Activated CD4-positive, alpha-beta T cell treated with anti-CD3 and anti-CD28 coated beads for 36 hours (primary cell): ENCODE measurements at places on chromosomes 4 and X. TPM values are rescaled to one million over a fixed set of nuclear protein-coding genes. Genes with fewer than 3 reads are reported as not detected.
A peak's percentile ranks its signal among the peaks of the same experiment; 100 is the strongest.

DNA sequence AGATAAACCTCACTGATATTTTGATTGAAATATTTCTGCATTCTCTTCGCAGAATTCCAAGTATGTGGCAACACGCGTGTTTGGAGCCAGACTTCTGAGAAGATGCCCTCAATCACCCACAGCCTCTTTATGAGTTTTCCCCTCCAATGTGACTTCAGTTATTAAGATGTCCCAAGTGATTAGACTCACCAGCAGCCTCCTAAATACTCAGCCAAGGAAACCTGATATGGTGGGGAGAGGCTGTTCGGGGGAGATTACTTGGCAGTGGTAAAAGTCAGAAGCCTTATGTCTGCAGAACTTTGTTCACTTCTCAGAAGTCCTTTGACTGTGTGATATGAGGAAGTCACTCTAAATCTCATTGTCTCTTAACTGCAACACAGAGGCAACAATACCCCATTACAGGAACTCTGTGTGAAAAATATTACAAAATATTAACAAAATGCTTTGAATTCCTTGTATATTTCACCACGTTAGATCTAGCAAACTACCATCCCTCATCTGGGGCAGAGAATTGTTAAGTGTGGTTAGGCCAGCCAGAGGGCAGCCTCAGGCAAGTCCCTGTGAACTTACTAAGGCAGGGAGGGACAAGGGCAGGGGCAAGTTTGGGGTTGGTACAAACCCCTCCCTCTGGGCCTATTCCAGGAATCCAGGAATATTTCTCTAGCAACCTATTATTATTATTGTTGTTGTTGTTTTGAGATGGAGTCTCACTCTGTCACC lies 151.4 kb upstream of the USP9X start:
- H3K27me3 ChIP-seq: no peaks in the 10 kb centered on the region
- H3K4me3 ChIP-seq: peak overlapping the region; percentile 67
- no peak for DNase-seq

TNIP3 gene
- total RNA-seq: 4.8 TPM

DNA sequence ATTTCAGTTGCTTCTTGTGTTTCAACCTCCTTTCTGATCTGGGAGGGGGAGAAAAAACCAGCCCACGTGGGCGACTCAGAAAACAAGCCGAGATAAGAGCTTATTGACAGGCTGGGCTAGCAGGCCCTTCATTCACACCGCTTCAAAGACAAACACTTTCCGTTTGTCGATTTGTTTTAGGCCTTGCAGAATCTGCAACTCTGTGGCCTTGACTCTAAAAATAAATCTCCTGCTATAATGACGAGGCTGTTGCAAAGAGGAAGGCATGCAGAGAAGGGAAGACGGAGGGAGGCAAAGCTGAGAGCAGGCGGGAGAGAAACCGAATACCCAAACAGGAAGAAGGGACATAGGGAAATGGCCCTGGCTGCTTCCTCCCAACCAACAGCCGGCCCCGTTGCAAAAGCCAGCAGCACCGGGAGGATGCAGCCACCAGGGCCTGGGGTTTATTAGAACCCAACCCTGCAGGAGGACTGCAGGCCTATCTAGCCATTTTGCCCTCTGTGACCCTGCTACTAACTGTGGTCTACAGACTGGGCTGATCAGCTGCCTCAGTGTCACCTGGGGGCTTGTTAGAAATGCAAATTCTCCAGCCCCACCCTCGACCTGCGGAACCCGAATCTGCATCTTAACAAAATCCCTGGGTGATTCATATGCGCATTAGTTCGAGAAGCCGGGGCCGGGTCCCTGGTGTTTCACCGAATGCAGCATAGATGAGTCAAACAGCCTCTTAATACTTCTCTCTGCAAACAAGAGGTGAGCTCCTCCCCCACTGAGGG lies 325.5 kb downstream of the BCOR start:
- H3K4me3 ChIP-seq: peak overlapping the region; percentile 39
- H3K27ac ChIP-seq: peak overlapping the region; percentile 94
- DNase-seq: peak; percentile 84
- H3K36me3 ChIP-seq: no peaks in the 10 kb centered on the region
- H3K27me3 ChIP-seq: no peaks in the 10 kb centered on the region

ELOVL6 gene
- total RNA-seq: 10.2 TPM

DNA sequence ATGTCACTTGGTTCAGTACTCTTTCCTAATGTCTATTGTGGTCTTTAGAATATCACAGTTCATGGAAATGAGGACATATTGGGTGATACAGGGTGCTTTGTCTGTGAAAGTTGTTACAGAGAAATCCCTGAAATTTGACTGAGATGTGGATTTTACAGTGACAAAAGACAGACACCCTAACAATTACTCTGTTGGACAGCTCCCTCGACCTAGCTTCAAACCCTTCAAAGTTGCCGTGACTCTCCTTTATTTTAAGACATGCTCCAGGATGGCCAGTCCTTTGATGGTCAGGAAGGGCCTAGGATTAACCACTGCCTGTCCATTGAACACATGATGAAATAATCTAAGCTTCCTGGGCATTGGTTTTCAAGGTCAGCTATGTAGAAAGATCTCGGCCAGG lies 4.0 kb downstream of the DCX start:
- H3K36me3 ChIP-seq: no peaks in the 10 kb centered on the region
- no peak overlapping the region for H3K4me3 ChIP-seq
- H3K27ac ChIP-seq: no peak overlapping the region
- no peak for DNase-seq

GRCh38 chrX:151515237-151515636 lies 48.2 kb upstream of the PASD1 start:
- no peaks in the 10 kb centered on the region for H3K27me3 ChIP-seq
- H3K4me1 ChIP-seq: no peaks in the 10 kb centered on the region
- no peak for DNase-seq
- no peak overlapping the region for H3K4me3 ChIP-seq
- H3K36me3 ChIP-seq: no peaks in the 10 kb centered on the region

GRCh38 chr4:132493476-132493875 lies 655.6 kb upstream of the PCDH10 start:
- no peaks in the 10 kb centered on the region for H3K4me1 ChIP-seq
- no peaks in the 10 kb centered on the region for H3K27me3 ChIP-seq
- no peak overlapping the region for H3K27ac ChIP-seq
- no peak overlapping the region for H3K4me3 ChIP-seq
- no peaks in the 10 kb centered on the region for H3K36me3 ChIP-seq

GRCh38 chr4:76856243-76857073 lies 41.5 kb downstream of the SOWAHB start:
- H3K36me3 ChIP-seq: no peaks in the 10 kb centered on the region
- no peak overlapping the region for H3K4me3 ChIP-seq
- H3K27ac ChIP-seq: no peak overlapping the region
- no peaks in the 10 kb centered on the region for H3K4me1 ChIP-seq

VSIG4 gene
- not detected for total RNA-seq

RP2 gene
- total RNA-seq: 5.0 TPM

CCSER1 gene
- total RNA-seq: 0.14 TPM

DNA sequence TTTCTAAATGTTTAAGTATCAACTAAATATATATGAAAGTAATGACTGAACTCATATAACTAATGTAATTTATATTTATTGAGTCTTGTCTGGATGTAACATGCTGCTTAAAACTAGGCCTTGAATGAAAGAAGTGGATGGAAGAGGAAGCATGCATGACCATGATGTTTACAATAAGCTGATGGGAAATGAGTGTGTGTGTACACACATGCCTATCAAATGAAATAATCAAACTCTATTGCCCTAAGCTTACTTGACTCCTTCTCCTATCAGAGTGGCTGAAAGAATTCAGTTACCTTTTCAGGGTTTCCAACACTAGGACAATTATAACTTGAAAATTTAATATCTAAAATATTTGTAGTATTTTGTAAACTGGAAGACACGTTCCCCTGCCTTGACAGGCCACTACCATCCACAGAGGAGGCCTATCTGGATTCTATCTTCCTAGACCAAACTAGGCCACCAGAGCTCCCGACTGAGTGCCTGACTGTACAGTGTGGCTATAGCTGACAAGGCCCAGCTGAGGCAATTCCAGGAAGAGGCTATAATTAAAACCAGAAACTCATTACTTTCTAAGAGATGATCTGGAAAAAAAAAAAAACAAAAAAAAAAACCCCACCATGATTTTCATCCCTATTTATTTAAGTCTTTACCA lies 7.6 kb downstream of the ARSJ start:
- H3K36me3 ChIP-seq: peaks cover 3% of the 10 kb centered on the region
- H3K27ac ChIP-seq: no peak overlapping the region
- DNase-seq: no peak
- H3K4me1 ChIP-seq: no peaks in the 10 kb centered on the region
- H3K4me3 ChIP-seq: no peak overlapping the region
- peaks cover 4% of the 10 kb centered on the region for H3K27me3 ChIP-seq

SLITRK4 gene
- not detected for total RNA-seq

AMTN gene
- not detected for total RNA-seq

DNA sequence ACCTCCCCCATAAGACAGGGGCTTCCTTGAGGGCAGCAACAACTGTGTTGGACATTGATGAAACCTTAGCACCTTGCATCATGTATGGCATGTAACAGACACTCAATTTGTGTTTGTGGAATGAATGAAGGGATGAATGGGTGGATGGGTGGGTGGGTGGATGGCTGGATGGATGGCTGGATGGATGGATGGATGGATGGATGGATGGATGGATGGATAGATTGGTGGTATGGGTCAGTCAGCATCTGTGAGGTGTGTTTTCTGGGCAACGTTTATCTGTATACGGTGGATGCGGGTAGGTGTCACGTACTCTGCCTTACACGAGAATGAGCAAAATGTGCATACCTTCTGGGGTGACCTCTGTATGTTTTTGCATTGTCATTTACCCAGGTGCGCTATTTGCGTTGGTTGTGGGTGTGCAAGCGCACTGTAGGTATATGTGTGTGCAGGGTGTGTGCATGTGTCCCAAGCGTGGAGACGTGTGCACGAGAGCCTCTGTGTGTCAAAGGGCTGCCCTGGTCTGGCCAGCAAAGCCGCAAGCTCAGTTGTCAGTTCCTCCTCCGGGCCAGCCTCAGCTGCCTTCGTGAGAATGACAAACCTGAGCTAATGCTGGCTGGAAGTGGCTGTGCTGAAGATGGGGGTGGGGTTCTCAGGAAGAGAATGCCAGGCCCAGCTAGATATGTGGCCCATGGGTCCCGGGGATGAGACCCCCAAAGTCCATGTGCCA lies 26.5 kb downstream of the ELF4 start:
- H3K27me3 ChIP-seq: no peaks in the 10 kb centered on the region
- DNase-seq: peak; percentile 38
- H3K27ac ChIP-seq: peak overlapping the region; percentile 94
- H3K36me3 ChIP-seq: peaks cover 18% of the 10 kb centered on the region
- H3K4me3 ChIP-seq: peak overlapping the region; percentile 74
- peaks cover 79% of the 10 kb centered on the region for H3K4me1 ChIP-seq

ARX gene
- total RNA-seq: not detected

GRCh38 chr4:92334716-92335350 lies 31.1 kb downstream of the GRID2 start:
- DNase-seq: no peak
- H3K36me3 ChIP-seq: no peaks in the 10 kb centered on the region
- no peak overlapping the region for H3K27ac ChIP-seq
- no peaks in the 10 kb centered on the region for H3K27me3 ChIP-seq
- H3K4me3 ChIP-seq: no peak overlapping the region
- no peaks in the 10 kb centered on the region for H3K4me1 ChIP-seq
